ENCODE measurements at places on chromosomes 4 and X.

DNA sequence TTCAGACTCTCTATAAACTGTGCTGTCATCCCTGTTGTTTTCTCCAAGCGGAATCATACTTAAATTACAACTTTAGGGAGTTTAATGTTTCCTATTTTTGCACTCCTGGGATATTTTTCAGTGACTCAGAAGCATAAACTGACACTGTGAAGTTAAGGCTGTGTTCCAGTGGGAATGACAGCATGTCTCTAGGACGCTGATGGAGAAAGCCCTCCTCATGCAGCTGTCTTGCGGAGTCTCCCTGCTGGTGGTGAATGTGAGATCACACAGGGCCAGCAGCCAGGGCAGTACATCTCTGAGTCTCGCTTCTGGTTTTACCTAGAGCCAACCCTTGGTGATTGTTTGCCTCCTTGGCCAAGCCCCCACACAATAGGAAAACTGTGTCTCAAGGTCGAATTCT is 53.3 kb downstream of the NFKB1 start:
- DNase-seq = no peak

- no peak for DNase-seq
These were observed 11.3 kb downstream of the MAGEA1 start for GRCh38 chrX:153190381-153190780.

GRCh38 chr4:156968479-156968984 is 3.1 kb downstream of the PDGFC start:
- no peak for DNase-seq

DNA sequence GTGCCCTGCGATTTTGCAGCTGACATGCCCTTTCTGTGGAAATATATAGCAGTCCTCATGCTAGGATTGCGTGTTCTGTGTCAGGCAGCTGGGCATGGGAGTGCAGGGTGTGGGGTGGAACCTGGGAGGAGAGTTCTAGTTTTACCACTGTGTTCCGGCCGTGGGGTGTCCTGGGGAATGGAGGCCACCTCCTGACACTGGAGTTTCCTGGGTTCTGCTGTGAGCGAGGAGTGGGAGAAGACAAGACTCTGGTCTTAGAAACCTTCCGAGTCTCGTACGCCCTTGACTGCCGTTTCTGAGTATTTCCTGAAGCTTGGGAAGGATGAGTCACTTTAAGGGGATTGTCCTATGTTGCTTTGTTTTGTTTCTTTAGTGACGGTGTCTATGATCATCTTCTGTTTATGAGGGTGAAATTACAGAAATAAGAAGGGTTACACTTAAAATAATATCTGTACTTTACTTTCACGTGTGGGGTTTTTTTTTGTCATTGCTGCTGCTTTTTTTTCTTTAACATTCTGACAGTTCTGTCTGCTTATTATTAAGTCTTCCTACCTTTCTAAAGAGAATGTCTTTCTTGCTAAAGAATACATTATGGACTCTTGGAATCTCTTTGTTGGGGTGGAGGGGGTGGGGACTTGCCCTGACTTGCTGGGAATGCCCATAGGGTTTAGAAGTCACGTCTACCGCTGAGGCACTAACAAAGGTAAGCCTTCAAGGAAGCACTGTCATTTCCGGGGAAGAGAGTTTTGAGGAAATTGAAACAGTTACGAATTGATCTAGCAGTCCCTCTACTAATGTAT is 19.1 kb downstream of the CD99 start:
- no peak for DNase-seq

DNA sequence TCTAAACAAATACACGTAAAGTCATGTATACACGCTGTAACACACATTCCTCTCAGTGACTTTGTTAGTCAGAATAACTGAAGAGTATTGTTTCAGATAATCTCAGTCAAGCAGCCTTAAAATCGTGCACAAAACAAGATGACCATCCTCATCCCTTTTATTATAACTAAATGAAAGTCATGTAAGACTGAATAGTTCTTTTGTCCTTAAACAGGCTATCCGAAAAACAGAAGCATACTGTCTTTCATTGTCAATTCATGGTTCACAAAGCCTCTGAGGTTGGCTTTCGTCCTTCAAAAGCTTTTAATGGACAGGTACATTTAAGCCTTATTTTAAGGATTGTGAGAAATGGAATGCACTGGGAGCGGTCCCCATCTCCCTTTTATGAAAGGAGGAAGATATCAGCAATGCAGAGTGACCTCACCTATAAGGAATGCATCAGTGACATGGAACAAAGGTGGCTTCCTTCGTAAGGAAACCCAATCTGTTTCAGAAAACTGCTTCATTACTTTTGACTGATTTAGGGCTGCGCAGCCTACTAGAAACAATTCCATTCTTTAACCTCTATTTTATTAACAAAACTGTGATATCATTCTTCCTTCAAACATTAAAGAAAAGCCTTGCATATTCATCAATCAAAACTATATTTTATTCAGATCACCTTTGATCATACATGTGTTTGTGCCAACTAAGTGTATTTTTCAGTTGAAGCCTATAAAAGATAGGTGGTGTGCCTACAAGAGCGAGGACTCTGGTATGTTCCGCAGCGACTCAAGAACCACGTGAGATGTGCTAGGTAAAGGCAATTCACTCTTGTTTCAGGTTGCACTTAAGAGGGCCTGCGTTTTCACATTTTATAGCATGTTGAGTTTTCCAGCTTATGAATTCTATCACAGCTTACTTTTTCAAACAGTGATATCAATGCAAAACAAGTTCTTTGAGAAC is 19.2 kb downstream of the SH3RF1 start:
- no peak for DNase-seq

GRCh38 chrX:154056770-154057241 is 37.1 kb upstream of the IRAK1 start:
- DNase-seq = no peak

- no peak for DNase-seq
These were observed 161.1 kb downstream of the RBM46 start for GRCh38 chr4:154942176-154942575.

GRCh38 chr4:114927881-114928280 is 185.5 kb downstream of the NDST4 start:
- DNase-seq = no peak

DNA sequence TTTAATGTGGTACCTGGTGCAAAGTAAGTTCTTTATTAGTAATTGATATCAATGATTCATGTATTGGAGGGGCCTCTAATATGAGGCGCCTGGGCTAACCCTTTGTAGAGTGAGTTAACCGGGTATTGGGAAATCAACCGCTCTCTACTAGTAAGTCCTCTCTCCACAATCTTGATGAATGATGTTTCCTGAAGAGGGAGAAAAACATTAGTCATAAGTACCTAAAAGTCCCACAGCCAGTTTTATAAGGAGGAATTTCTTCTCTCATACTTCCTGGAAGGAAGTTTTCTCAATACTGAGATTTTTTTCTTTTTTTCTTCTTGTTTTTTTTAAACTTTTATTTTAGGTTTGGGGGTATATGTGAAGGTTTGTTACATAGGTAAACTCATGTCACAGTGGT is 62.3 kb downstream of the AGTR2 start:
- DNase-seq = no peak

DNA sequence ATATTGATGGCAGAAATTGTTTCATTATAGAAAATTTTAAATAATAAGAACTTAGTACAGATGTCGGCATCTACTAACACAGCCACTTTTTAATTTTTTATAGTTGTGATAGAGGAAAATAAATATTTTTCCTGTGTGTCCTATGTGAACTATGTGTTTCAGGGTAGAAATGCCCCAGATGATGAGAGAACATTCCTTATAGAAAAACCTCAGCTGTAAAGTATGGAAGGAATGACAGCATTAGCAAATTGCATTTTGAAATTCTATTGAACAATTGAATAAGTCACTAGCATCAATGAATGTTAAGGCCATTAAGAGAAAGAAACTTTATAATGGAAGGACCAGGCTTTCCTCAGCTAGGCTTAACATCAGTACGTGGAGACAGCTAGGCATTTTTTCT is 149.2 kb downstream of the CFAP299 start:
- no peak for DNase-seq

- DNase-seq = no peak
These were observed 105.2 kb downstream of the GASK1B start for GRCh38 chr4:158067646-158068045.
